NCI-H1436 treated with DMSO at 0.1 percent for 48 hours (cell line): ENCODE measurements at places on chromosomes 3 and 15.

GRCh38 chr3:62277986-62278385 lies 95.4 kb downstream of the FEZF2 start:
- no peak for DNase-seq

DNA sequence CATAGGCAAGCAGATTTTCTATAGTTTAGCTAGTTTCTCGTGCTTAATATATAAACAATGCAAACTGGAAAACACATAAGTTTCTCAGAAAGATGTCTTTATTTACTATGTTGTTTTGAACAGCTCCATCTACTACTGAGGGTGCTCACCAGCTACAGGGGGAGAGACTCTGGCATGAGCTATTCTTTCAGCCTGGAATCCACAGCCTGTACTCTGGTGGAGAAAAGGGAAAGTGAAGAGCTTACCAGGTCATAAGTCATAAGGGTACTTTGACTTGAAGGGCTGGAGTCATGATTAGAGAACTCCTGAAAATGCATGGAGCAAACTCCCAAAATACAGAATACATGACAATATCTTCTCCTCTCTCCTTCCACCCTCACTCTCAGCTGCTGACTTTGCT lies 4.4 kb upstream of the AVEN start:
- no peak for DNase-seq

DNA sequence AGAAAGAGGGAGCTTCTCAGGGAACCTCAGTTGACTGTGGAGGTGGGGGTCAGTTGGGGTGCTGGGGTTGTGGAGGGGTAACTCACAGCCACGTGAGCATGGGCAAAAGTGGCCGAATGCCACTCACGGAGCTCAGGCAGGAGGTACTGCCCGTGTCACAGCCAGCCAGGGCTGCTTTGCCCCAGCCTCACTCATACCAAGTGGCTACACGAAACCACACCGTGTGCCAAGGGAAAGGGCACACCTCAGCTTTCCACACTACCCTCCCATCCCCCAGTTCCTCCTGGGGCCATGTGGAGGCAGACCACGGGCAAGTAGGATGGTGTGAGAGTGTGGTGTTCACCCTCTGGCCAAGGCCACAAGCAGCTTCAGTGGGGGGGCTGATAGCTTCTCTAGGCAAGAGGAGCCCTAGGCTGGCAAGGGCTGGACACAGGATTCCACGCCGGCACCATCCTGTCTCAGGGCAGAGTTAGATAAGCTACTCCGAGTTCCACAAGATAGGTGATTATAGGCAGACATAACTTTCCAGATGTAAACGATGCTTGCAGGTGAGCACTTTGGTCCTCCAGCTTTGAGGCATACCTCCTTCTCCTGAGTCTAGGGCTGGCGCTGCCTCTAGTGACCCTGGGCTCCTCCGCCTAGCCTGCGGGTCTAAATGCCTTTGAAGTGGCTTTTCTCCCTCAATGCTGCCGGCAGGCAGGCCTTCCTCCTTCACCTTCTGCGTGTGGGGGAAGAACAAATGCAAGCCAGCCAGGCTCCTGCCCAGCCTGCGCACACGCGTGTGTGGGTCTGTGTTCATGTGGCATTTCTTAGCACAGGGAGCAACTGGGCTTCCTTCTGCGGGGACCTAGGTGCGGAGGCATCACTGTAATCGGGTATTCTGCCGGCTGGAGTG lies 25.0 kb downstream of the RGMA start:
- DNase-seq: no peak

DNA sequence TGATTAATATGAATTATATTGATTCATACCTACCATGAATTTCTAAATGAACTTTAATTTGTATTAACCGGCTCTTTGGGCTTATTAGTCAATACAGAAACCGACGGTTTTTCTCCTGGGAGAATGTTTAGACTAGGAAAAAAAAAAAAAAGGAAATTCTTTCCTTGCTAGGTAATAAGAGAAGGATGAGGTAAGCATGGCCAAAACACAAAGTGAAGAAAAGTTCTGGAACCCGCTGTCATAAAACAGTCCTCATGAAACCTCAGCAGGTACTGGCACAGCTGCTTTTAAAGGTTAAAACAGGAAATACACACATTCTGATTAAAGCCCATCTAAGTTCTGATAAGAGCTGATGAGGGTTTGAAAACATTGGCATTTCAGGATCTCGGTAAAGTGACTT lies 30.8 kb upstream of the PSTPIP1 start:
- no peak for DNase-seq

GRCh38 chr15:75168374-75168773 lies 33.3 kb upstream of the C15orf39 start:
- no peak for DNase-seq
